ENCODE measurements at places on chromosomes 16 and 17.
A peak's percentile ranks its signal among the peaks of the same experiment; 100 is the strongest.

- DNase-seq = peak; percentile 97
Measured at GRCh38 chr17:7484067-7484918, at the start of gene POLR2A. TSS of gene POLR2A (plus strand) at chr17:7484366.

- DNase-seq = no peak
Measured at GRCh38 chr17:75065562-75066151, 18.6 kb downstream of the KCTD2 start.

DNA sequence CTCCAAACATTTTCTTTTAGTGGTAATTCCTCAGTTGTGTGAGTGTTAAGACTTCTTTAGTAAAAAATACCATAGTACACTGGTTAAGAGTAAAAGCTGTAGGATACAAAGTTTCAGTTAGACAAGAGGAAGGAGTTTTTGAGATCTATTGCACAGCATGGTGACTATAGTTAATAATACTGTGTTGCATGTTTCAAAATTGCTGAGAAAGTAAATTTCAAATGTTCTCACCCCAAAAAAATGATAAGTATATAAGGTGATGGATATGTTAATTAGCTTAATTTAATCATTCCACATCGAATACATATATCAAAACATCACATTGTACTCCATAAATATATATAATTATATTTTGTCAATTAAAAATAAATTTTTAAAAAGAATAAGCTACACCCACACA, 22.0 kb upstream of the NLK start:
- DNase-seq = no peak

DNA sequence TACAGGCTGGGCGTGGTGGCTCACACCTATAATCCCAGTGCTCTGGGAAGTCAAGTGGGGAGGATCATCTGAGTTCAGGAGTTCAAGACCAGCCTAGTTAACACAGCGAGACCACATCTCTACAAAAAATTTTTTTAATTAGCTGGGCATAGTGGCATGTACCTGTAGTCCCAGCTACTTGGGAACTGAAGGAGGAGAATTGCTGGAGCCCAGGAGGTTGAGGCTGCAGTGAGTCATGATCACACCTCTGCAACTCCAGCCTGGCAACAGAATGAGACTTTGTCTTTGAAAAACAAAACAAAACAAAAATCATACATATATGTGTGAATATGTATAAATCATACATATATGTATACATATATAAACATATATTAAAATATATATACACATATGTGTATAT, 54.1 kb upstream of the MARCHF10 start:
- DNase-seq = no peak

DNA sequence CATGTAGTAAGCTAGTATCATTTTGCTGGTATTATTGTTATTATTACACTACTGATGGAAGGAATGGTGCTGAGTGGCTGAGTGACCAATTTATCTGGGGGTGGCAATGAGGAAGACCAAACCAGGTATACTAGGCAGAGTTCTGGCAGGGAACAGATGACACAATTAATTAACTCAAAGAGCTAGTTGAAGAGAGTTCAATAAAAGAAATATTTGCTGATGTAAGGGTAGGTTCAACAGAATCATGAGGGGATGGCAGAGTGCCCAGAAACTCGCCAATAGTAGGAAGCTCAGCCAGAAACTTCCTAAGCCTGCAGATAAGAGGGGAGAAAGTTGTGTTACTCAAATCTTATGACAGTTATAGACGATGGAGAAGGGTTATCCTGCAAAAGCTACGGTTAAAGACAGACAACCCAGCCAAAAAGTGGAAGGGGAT, 352.5 kb downstream of the KCNJ2 start:
- no peak for DNase-seq

- DNase-seq = no peak
Measured at GRCh38 chr16:82136956-82137821, 32.8 kb downstream of the MPHOSPH6 start.

GRCh38 chr17:50111673-50112655, 16.8 kb downstream of the PDK2 start:
- no peak for DNase-seq

GRCh38 chr17:45228763-45229539, 7.3 kb downstream of the FMNL1 start:
- no peak for DNase-seq

DNA sequence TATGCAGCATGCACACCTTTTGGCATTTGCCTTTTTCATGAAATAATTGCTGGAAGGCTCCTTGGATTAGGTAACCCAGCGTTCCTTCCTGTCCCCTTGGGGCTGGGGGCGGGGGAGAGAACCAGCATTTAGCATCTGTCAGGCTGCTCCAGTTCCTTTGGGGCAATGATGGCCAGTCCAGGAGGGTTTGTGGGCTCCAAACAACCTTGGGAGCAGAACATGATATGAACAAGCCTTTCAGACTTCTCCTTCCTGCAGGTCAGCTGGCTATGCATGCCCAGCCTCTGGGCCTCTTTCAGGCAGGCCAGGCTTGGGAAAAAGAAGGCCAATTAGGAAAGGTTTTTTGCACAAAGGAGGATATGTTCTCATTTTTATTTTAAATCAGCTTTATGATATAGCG, 1.1 kb upstream of the SMTNL2 start:
- no peak for DNase-seq

- DNase-seq = no peak
Measured at GRCh38 chr16:17313085-17313611, 157.6 kb downstream of the XYLT1 start.

DNA sequence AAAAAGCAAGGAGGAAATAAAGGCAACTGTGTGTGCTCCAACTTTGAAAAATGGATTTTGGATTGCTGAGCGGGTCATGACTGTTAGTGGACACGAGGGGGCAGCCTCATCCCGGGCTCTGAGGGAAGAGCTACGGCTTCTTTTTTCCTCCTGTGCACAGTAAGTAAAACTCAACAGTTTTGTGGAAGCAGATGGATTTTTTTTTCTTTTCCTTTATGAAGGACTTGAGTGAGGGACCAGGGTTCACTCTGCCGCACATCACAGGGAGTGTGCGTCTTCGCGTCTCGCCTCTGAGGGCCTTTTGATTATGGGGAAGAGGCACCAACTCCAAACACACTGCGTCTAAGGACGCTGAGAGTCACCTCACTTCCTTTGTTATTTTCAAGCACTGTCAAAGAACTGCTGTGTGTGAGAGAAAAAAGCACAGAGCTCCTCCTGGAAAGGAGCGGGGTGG, 80.3 kb upstream of the GOT2 start:
- peak; percentile 63 for DNase-seq

- no peak for DNase-seq
Measured at GRCh38 chr17:14469971-14470370, 169.1 kb downstream of the HS3ST3B1 start.

DNA sequence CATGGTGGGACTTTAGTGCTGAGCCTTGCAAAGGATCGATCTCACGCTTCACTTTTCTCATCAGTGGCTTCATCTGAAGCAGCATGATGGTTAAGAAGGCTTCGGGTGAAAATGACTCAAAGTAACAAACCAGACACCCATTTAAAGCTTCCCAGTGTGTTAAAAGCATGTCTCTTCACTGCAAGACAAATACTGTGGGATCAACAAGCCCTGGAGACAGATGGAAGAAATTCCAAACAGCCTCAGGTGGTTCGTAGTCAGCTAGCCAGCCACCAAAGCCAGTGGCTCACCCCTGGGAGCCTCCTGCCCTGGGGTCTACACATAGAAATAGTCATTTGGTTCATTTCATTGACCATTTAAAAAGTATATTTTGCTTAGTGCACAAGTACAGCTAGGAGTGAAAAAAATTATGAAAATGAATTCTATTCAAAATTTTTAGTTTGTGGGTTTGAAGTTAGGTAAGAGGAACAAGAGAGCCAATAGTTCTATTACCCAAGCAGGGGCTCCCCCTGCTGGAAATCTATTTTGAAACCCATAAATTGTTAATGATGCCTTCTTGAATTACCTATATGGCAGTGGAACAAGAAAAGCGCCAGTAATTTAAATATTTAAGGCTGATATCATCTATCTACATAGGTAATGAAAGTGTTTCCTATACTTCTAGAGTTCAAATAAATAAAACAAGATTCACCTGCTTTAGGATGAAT, 51.6 kb downstream of the PMP22 start:
- peak; percentile 27 for DNase-seq

GRCh38 chr17:78356101-78356713, 3.7 kb downstream of the SOCS3 start:
- no peak for DNase-seq

DNA sequence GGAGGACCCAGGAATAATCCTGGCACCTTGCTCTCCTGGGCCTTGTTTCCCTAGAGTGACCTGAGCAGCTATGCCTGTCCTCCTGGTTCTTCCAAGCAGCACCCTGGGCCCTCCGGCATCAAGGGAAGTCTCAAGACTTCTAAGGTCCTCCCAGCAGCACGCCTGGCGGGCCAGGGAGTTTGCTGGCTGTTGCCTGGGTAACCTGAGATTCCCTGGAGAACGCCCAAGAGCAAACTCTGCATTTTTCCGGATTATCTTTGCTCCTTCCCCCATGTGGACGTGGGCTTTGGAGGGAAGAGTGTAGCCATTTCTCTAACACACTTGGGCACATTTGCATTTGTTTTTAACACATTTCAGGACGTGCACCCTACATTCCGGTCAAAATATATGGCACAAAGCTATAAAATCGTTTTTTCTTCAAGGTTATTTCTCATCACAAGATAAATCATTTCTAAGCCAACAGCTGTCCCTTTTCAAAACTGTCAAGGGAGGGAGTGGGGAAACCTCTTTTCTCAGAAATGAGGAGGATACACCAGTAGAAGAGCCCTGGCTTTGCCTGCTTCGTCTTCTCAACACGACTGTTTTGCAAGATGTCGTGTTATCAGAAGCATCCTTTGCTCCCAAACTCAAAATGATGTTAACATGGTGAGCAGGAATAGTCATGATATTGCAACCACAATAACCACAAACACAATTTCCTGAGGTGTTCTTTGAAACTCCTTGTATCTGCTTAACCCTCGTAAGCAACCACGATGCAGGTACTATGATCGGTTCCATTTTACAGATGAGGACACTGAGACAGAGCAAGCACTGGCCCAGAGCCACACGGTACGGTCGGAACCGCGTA, 116.5 kb downstream of the ADCY9 start:
- DNase-seq = no peak

- no peak for DNase-seq
Measured at GRCh38 chr17:47869114-47869513, 18.2 kb upstream of the SP6 start.

- no peak for DNase-seq
Measured at GRCh38 chr16:48292452-48292851, 45.1 kb upstream of the ABCC11 start.

- no peak for DNase-seq
Measured at GRCh38 chr16:15482068-15482747, 47.8 kb downstream of the BMERB1 start.

DNA sequence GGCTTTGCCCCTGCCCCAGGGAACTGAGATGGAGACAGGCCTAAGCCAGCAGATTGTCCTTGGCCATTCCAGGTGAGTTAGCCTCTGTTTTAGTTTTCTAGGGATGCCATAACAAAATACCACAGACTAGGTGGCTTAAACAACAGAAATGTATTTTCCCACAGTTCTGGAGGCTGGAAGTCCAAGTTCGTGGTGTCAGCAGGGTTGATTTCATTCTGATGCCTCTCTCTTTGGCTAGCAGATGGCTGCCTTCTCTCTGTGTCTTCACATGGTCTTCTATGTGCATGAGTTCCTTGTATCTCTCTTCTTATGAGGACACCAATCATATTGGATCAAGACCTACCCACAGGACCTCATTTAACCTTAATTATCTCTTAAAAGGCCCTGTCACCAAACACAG, 12.8 kb downstream of the FAM20A start:
- no peak for DNase-seq

- DNase-seq = no peak
Measured at GRCh38 chr17:46719891-46720290, 98.6 kb downstream of the WNT3 start.

DNA sequence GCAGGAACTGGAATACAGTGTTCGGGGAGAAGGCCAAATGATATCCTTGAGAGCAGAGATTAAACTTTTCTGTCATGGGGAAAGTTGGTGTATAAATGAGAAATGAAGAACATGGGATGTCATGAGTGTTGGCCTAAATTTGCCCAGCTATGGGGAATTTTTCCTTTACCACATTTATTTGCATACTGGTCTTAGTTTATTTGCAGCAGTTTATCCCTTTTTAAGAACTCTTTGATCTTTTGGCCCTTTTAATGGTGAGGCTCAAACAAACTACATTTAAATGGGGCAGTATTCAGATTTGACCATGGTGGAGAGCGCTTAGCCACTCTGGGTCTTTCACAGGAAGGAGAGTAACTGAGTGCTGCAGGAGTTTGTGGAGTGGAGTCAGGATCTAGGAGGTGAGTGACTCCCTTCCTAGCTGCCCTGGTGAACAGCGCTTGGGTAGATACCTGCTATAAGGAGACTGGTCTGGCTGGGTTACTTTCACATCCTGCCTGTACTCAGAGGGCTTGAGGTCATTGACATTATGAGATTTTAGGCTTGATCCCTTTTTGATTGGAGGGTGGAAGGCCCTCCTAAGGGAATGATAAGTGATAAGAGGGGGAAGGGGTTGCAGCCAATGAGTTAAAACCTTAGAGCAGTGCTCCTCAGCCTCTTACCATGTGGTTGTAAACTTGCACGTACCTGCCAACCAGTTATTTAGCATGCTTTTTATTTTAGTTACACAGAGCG, 10.7 kb downstream of the PYCARD start:
- DNase-seq = no peak

- DNase-seq = no peak
Measured at GRCh38 chr17:45705123-45706009, 78.8 kb upstream of the CRHR1 start.

- no peak for DNase-seq
Measured at GRCh38 chr17:81002013-81002384, 10.4 kb downstream of the CHMP6 start.

- DNase-seq = no peak
Measured at GRCh38 chr17:31693433-31694220, 165.4 kb downstream of the COPRS start.

Measured in hematopoietic multipotent progenitor cell treated with erythropoietin and hydrocortisone succinate and interleukin-3 and kit ligand, for 15 days (in vitro differentiated cells).